Activated CD4-positive, CD25-positive, alpha-beta regulatory T cell treated with anti-CD3 and anti-CD28 coated beads, Interleukin-2, amount 50 U/mL, for 72 hours (primary cell): ENCODE measurements at places on chromosomes 6 and 20.

DNA sequence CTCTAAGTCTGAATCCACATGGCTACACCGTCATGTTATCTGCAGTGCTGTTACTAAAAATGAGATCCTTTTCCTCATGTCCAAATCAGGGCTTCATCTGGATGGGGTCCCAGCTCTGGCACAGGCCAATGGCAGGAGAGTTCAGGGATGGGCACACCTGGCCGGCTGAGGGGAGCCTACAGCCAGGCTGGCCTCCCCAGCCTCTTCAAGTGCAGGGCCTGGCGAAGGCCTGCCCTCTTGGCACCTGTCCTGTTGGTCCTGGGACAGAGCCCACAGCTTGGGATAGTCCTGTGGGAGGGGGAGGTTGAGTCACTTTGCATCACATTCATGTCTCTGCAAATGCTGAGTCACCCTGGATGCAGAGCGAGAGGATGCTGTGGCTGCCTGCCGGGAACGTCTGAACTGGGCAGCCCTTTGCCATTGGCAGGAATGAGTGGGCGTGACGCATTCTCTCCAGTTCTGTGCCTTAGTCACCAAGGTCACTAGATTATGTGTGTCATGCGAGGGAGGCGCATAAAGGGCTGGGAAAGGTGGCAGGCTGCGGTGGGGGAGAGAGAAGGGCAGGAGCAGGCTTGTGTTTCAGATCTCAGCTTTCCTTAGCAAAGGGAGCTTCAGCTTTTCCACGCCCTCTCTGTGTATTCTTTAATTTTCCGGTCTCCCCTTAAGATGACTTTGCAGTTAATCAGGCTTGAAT, 223.2 kb upstream of the ECI2 start:
- no peak for DNase-seq

DNA sequence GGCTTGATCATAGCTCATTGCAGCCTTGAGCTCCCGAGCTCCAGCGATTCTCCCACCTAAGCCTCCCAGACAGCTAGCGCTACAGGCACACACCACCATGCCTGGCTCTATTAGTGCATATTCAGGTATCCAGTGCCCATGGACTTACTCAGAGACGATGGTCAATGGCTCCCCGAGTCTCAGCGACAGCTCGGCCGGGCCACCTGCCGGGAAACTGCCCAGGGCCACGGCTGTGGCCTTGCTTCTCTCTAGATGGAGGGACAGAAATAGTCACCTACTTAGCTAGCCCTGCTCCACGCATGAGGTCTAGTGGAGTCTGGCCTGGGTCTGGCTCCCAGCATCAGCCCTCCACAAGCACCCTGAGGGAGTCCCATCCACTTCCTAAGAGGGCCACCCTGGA, 11.7 kb downstream of the SLA2 start:
- DNase-seq, result no peak

GRCh38 chr6:6230286-6230685, 90.2 kb downstream of the F13A1 start:
- DNase-seq, result no peak

- no peak for DNase-seq
Observed at GRCh38 chr20:49518576-49518975, 36.1 kb upstream of the KCNB1 start.

DNA sequence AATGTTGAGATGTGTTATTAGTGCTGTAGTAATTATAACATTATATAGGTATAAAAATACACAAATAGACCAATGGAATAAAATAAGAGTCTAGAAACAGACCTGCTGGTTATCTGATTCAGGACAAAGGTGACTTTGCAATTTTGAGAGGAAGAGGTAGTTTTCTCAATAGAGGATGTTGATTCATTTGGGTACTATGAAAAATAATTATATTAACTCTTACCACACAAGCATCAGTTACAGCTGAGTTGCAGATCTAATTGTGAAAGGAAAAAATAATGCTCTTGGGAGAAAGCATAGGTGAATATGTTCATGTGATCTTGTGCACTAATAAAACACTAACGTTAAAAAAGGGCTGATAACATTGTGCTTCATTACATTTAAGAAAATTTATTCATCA, 103.0 kb downstream of the BCKDHB start:
- no peak for DNase-seq

GRCh38 chr6:158552055-158552795, 7.7 kb upstream of the TMEM181 start:
- DNase-seq, result no peak

- no peak for DNase-seq
Observed at GRCh38 chr6:56555438-56555872, 87.2 kb downstream of the DST start.

DNA sequence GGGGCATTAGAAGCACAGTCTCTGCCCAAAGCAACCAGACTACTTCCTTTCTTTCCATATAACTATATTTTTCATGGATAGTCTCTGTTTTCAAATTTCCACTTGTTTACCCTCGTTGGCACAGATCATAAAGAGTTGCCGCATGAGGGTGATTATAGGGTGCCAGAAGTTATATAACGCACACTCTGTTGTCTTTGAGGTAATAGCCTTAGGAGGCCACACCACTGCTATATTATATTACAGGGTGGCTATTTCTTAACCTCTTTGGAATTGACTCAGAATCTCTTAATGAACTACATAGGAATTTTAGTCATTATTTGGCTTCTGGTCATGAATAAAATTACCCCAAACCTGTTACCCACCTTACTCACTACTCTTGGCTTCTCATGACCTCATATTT, 43.7 kb downstream of the KCNQ5 start:
- DNase-seq, result no peak

GRCh38 chr6:118401325-118401975, 146.6 kb upstream of the PLN start:
- DNase-seq, result no peak

DNA sequence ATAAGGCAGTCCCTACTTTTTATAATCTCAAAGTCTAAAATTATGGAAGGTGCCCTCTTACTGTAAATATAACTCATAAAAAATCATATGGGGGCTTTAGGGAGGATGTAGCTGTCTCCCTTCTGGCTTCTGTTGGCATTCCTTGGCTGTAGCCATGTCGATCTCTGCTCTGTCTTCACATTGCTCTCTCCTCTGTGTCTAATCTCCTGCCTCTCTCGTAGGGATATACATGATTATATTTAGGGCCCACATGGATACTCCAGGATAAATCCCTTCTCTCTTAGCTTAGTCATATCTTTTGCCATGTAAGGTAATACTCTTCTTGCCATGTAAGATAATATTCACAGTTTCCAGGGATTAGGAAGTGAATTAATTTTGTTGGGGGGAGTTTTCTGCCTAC, 28.6 kb downstream of the CDS2 start:
- no peak for DNase-seq

DNA sequence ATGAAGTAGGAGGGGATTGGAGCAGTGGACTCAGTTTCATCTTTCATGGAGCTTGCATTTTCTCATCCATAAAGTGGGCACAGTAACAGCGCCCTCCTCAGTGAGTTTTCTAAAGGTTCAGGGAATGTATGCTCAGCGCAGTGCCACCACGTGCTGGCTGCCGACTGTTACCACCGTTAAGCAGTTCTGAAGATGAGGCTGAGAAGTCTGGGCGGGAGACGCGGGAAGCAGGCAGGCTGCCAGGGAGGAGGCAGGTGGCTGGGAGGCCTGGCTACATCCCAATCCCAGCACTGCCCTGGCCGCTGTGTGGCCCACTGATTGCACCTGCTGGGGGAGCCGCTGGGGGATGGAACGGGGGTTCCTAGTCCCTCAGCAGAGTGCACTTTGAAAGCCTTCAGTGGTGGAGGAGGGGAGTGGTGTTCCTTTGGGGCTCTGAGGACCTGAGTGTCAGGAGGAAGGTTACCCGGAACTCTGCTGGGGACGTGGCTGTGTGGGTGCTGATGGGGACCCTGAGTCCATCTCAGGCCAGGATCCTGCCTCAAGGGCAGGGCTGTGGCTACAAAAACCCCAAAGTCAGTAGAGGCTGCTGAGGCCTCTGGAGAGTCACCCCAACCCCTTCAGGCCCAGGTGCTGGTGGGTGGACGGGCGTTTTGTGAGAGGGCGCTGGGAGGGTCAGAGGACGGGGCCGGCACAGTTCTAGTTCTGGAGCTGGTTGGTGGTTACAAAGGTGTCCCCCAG, 28.0 kb upstream of the PHACTR3 start:
- DNase-seq, result no peak

DNA sequence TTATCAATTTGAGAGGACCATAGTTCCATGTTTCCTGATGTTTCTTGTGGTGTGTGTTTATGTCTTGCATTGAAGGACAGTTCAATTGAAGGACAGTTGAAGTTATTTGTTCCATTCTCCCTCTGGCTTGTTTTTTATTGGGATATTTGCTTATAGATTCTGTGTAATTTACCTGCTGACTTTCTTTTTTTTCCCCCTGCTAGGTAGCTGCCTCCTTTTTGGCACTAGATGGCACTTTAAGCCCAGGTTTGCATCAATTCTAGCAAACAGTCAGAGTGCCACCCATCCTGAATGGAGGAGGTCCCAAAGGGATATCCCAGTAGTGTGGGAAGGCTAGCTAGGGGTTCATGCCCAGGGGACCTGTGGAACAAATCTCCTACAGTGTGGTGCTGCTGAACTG, 78.1 kb downstream of the CFAP61 start:
- no peak for DNase-seq

- DNase-seq, result no peak
Observed at GRCh38 chr6:168949981-168950857, 303.4 kb downstream of the THBS2 start.

GRCh38 chr6:150142097-150142669, 661 bp upstream of the PPP1R14C start:
- no peak for DNase-seq

DNA sequence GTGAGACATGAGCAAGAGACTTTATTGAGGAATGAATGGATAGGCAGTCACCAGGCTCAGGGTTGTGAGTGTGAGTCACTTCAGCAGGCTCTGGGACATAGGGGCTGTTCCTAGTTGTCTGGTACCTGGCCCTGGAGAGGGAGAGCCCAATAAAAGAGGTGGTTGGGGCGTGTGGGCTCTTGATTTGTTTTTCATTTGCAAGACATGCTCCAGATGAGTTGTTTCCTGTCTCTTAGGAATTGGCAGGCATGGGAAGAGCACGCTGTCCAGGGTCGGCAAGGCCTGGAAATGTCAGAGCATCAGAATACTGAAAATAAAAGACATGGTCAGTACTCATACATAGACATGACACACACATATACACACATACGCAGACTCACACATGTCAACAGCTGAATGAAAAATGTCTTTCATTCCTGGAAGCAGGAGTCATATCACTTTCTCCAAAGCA, 166.3 kb upstream of the SULF2 start:
- DNase-seq, result no peak

GRCh38 chr6:46468403-46469010, 22.7 kb downstream of the RCAN2 start:
- DNase-seq, result no peak

DNA sequence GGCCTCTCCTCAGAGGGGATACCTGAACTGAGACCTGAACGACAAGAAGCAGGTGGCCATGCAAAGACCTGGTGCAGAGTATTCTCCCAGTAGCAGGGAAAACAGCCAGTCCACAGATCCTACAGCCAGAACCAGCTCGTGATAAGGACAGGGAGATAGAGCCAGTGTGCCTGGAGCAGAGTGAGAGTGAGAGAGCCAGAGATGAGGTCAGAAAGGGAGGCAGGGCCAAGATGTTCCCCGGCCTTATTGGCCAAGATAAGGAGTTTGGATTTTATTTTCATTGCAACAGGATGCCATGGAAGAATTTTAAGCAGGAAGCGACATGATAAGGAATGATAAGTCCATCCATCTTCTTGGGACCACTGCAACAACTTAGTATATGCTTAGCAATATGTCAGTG, 111.8 kb downstream of the UBE3D start:
- no peak for DNase-seq

DNA sequence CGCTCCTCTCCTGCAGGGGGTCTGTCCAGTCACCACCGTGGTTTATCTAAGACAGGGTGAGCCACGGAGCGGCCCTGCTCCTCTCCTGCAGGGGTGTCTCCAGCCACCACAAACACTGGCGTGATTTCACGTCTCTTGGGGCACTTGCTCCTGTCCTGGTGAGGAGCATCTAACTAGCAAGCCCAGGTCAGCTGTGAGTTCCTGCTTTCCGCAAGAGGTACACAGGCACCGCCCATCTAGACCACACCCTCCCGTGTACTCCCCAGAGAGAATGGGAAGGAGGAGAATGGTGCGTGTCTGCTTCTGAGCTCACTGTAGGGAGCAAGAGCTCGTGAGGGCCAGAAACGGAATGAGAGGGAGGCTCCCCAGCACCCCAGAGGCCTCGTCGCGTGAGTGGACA, 40.7 kb downstream of the DACT2 start:
- DNase-seq, result no peak

DNA sequence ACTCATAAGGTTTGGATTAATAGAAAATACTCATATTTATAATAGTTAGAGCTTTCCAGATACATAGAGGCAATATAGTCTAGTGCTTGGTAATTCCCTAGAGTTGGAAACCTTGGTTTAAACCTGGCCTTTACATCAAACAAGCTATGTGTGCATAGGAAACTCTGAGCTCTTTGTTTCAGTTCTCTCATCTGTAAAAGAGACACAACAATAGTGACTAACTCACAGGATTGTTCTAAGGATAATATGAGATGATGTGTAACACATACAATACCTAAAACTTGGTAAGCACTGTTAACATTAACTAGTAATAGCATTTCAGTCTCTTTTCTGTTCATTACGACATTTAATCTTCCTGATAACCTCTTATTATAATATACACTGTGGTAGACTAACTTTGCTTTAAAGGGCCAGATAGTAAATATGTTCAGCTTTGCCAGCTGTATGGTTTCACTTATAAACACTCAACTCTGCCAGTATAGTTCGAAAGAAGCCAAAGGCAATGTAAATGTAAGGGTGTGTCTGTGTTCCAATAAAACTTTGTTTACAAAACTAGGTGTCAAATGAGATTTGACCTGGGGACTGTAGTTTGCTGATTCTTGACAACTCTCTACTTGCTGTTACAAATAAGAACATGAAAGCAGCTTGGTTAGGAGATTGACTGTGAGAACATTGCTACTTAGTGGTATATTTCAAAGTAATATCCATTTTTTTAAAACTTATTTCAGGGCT, 370.6 kb upstream of the FLRT3 start:
- no peak for DNase-seq

GRCh38 chr6:123635144-123635543, 1.6 kb downstream of the TRDN start:
- DNase-seq, result no peak

GRCh38 chr6:5046430-5046829, 38.7 kb upstream of the PPP1R3G start:
- no peak for DNase-seq

GRCh38 chr6:44868335-44868668, 459.8 kb upstream of the RUNX2 start:
- no peak for DNase-seq
